ENCODE measurements at places on chromosomes 6 and 20.
A peak's percentile ranks its signal among the peaks of the same experiment; 100 is the strongest.

- DNase-seq = no peak
Observed at GRCh38 chr6:40152701-40153436, 218.6 kb upstream of the MOCS1 start.

- DNase-seq = no peak
Observed at GRCh38 chr6:11189865-11190624, 42.4 kb downstream of the NEDD9 start.

- no peak for DNase-seq
Observed at GRCh38 chr6:108748055-108748454, 100.2 kb upstream of the ARMC2 start.

- peak; percentile 46 for DNase-seq
Observed at GRCh38 chr6:116561377-116562018, 7.9 kb downstream of the CALHM4 start.

- no peak for DNase-seq
Observed at GRCh38 chr6:90739339-90739738, 152.5 kb upstream of the MAP3K7 start.

- no peak for DNase-seq
Observed at GRCh38 chr6:143040018-143040417, 20.7 kb upstream of the AIG1 start.

DNA sequence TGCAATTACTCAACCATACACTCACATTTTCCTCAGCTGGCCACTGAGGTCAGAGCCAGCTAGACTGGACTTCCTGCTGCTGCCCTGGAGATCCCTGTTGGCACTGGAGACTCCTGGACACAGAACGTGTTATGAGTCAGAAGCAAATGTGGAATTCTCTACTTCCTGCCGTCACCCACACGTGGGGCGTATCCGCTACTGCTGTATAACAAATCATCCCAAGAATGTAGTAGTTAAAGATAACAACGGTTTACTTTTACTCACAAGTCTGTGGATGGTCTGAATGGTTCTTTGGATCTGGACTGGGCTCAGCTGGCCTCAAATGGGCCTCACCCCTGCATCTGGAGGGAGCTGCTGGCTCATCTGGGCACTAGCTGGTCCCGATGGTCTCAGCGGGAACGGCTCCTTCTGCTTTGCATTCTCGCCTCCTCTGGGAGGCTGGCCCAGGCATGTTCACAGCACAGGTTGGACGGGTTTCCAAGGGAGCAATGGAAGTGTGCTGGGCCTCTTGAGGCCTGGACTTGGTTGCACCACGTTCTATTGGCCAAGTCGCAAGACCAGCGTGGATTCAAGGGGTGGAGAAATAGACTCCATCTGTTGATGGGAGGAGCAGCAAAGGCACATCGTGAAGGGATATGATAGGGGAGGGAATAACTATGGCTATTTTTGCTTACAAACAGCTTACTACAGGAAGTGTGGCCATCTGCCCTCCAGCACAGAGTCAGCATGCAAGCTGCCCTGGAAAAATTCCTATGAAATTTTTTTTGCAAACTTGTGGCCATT lies 118.5 kb downstream of the SNX5 start:
- DNase-seq = no peak

GRCh38 chr6:46969206-46969605 lies 47.5 kb upstream of the ADGRF5 start:
- no peak for DNase-seq

DNA sequence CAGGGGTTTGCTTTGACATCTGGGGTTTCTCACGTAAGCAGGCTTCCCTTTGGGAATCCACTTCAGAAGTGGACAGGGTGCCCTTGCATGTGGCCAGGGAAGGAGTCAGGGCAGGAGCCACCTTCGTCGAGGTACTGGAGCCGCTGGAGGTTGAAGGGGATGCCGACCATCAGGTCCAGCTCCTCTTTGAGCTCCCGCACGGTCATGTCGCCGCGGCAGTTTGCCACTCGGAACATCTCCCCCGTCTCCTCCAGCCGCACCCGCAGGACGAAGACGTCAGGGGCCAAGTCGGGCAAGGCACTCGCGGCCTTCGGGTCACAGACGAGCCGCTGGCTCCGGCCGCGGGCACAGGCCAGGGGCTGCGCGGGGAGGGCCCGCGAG lies 360 bp downstream of the ANKRD60 start:
- DNase-seq = no peak

- no peak for DNase-seq
Observed at GRCh38 chr6:41878246-41878645, 16.9 kb downstream of the USP49 start.

DNA sequence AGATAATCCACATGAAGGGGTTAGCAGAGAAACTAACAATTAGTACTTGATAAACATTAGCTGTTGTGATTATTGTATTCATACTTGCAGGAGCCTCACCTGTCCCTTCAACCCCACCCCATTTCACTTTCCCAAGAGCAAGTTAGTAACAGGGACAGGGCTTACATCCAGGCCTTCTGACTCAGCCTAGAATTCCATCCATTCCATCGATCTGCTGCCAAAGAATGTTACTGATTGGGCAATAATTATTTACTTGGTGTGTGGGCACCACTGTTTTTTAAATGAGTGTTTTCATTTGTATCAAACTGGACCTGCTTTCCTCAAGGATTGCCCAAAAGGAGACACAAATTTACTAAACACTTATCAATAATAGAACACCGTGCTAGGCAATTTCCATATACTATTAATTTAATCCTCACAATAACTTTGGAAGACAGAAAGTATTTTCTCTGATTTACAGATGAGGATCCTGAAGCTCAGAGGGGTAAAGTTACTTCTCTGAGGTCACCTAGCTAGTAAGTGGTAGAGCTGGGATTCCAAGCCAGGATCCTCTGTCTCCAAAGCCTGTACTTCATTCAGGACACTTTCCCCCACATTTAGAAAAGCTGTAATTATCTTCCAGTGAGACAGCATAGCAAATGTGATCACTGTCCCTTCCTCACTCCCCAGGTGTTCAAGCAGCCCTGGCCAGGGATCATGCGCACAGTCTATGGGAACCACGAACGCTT lies 32.8 kb downstream of the GSS start:
- no peak for DNase-seq

- peak; percentile 83 for DNase-seq
Observed at GRCh38 chr6:44245912-44246662, 814 bp upstream of the HSP90AB1 start.

DNA sequence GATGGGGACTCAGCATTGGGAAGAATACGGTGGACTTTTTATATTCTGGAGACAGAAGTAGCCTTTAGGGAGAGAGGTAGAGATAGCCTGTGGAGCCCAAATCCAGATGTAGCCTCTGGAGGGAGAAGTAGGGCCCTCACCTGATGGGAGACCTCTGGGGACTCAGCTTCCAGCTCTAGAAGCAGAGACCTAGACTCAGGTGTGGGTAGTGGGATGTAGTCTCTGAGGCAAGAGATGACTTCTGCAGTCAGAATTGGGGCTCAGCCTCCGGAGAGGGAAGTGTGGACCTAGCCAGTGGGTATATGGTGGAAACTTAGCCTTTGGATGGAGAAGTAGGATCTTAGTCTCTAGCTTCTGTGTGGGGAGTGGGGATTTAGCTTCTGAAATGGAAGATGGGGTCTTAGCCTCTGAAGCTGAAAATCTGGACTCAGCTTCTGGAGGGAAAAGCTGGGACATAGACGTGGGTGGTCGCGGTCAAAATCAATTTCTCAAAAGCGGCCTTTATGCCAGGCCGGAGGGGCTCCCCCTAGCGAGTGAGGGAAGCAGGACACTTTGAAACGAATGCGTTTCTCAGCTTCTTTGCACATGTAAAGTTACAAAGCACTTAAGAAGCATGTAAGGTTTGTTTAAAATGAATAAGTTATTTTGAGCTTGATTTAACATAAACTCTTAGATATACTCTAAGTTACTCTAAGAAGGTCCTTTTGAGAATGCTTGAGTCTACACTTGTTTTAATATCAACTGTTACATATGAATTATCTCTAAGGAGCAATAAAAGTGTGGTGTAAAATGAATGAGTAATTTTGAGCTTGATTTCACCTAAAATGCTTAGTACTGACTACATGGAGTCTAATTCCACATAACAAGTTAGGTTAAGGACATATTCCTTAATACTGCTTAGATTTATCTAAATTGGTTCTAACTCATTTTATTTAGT lies 12.9 kb upstream of the ZNF343 start:
- no peak for DNase-seq

DNA sequence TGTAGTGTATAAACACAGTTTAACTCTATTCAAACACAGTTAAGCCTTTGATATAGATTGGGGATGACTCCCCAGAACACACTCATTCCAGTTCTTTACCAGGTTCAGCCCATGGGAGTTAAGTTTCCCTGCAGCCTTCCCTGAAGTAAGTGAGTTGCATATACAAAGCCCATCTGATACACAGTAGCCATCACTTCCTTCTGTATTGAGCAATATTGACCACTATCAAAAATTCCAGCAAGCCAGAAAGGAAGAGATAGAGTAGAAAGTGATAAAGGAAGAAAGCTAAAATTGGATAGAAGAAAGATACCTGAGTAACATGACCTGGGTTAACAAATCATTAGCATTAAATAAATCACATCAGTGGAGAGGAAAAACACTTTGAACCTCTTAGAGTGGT lies 34.6 kb downstream of the DEFB114 start:
- no peak for DNase-seq

DNA sequence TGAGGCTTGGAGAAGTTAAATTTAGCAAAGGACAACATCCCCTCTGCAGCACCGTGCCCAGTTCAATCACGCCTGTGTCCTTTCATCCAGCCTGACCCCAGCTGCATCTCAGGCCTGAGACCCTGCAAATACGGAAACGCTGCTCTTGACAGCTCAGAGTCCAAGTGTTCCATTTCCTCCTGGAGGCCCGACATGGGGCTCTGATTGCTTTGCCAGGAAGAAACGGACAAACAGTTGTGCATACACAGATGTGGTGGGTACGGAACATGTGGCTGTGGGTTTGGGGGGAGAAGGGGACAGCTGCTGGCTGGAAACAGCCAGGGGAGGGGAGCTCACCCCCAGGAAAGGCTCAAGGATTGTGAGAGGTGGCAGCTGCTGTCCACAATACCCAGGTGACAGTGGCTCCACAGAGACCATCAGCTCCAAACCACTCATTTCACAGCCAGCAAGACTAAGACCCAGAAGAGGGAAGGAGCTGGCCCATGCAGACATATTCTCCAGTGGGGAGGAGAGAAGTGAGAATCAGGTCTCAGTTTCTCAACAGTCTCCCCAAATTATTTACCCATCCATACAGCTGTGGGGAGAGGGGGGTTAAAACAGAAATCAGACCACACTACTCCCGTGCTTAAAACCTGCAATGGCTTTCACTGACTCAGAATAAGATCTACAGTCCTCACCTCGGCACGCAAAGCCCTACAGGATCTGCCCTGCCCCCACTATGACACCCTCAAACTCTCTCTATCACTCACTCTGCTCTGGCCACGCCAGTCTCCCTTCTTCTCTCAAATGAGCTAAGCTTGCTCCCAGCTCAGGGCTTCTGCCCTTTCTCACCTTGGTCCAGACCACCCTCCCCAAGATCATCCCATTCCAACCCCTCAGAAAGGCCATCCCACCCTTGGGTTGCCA lies 89.1 kb downstream of the PREX1 start:
- DNase-seq = peak; percentile 25

DNA sequence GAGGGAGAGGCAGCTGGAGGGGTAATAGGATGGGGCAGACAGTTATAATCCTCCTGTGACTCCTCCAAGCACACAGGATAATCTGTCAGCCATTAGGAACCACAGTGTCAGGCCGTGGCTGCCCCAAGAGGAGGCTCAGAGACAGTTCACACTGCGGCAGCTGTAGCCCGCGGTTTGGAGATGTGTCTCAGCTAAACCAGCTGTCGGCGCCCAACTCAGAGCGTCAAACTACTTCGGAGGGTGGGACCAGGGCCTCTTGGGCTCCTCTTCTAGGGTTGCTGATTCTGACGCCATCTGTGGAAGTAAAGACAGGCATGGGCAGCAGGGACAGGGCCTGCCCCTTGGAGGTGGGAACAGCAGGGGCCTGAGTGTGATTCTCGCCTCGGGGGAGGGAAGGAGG lies 309.8 kb downstream of the CDC5L start:
- DNase-seq = no peak

GRCh38 chr6:16041327-16041726 lies 87.6 kb upstream of the MYLIP start:
- no peak for DNase-seq

DNA sequence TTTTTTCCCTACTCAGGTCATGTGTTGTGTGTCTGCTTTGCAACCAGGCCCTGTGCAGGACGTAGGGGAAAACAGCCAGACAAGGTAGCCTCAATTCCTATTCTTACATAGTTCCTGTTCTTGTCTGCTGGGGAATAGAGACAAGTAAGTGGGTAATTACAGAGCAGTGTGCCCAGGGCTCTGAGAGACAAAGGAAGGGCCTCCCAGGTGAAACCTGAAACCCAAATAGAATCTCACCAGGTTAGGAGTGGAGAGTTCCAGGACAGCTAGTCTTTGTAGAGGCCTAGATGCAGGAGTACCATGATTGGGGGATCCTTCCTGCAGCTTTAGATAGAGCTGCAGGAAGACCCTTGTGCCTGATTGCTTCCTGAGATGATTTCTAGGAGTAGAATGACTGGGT lies 48.4 kb downstream of the DHX35 start:
- no peak for DNase-seq

- DNase-seq = no peak
Observed at GRCh38 chr6:16635810-16636602, 125.3 kb downstream of the ATXN1 start.

- no peak for DNase-seq
Observed at GRCh38 chr20:9467995-9468394, 46.4 kb upstream of the LAMP5 start.

- no peak for DNase-seq
Observed at GRCh38 chr20:62792182-62792939, 3.9 kb upstream of the MRGBP start.

- no peak for DNase-seq
Observed at GRCh38 chr6:88869263-88870020, 94.0 kb downstream of the RNGTT start.

DNA sequence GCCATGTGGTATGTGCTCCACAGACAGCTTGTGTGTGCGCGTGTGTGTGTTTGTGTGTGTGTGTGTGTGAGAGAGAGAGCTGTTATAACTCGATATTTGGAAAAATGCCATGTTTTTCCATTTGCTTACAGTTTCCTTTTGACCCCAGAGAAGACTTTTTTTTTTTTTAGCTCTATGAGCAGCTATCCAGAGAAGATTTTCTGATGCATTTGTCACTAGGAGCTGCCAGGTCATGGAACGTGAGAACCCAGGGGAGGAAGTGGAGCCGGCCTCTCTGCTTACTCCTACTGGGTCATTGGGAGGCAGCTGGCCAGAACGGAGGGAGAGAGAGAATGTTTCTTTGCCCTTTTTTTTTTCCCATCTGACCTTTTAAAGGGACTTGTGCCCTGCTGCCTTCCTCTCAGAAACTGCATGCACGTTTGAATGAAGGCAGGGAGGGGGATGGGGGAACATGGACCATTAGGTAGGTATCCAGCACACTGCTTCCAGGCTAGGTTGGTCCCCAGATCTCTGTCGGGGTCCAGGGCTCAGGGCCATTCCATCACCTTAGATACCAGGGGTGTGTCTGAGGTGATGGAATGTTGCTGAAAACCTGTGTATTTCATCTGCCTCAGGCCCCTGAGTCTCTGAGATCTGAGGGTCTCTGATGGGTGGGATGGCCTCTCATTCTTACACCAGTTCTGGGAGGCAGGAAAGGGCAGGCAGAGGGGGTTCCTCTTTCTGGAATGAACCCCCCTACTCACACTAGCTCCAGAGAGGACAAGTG lies 11.2 kb upstream of the MRPS18A start:
- DNase-seq = no peak
